ENCODE measurements at places on chromosomes 13 and 19.

DNA sequence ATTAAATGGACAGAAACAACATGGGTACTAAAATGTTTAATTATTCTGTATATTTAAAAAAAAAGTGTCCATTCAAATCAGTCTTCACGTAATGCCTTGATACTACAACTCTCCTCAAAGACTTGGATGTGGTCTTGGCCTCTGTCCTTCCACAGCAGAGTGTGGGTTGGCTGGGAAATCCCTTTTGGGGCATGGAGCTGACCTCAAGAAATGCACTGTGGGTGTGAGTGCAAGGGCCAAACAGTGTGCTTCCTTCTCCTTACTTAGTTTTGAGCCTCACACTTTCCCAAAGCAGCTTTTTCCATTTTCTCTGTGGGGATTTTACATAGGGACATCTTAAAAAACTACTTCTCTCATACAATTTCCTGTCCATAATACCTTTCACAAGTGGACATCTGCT, 607.4 kb downstream of the EFNB2 start:
- DNase-seq, result peak; percentile 21

DNA sequence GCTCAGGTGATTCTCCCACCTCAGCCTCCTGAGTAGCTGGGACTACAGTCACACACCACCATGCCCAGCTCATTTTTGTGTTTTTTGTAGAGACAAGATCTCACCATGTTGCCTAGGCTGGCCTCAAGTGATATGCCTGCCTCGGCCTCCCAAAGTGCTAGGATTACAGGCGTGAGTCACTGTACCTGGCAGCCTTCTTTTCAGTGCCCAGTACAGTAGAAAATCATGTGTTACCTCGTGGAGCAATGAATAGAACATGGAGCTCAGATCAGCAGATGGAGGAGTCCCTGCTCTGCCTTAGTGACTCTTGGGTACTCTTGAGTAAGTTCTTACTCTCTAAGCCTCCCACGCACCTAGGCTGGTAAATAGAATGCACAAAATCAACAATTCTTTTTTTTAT, 44.7 kb downstream of the THSD1 start:
- peak; percentile 20 for DNase-seq

- no peak for DNase-seq
Observed at GRCh38 chr19:48348045-48348444, 15.7 kb downstream of the TMEM143 start.

GRCh38 chr19:34856052-34856451, 70.7 kb upstream of the ZNF30 start:
- no peak for DNase-seq

GRCh38 chr19:9597027-9597426, 12.7 kb upstream of the ZNF121 start:
- peak; percentile 92 for DNase-seq

DNA sequence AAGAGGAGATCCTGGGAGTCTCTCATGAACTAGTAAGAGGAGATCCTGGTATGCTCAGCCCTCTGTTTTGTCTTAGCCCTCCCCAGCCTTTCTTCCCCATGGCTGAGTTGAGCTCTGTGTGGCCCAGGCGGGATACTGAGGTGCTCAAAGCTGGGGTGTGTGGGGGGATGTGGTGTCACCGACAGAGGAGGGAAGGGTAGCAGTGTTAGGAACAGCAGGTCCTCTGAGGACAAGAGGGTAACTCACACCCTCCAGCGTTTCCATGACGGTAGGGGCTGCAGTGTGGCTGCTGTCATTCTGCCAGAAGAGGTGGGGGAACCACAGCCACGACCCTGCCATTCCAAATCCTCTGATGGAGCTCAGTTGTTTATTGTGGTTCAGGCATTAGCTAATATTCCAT, 691 bp downstream of the KIR2DL4 start:
- DNase-seq, result no peak

GRCh38 chr19:8404391-8405151, 8.5 kb upstream of the MARCHF2 start:
- DNase-seq, result no peak

DNA sequence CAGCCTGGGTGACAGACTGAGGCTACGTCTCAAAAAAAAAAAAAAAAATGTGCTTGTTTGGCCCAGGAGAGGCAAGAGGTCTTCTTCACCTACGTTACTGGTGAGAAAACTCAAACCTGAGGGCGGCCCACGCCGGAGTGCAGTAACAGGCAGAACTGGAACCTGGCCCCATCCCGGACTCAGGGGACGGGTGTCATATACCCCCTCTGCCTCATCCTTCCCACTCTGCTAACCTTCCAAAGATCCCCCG, 414 bp upstream of the ADAT3 start:
- DNase-seq, result no peak

DNA sequence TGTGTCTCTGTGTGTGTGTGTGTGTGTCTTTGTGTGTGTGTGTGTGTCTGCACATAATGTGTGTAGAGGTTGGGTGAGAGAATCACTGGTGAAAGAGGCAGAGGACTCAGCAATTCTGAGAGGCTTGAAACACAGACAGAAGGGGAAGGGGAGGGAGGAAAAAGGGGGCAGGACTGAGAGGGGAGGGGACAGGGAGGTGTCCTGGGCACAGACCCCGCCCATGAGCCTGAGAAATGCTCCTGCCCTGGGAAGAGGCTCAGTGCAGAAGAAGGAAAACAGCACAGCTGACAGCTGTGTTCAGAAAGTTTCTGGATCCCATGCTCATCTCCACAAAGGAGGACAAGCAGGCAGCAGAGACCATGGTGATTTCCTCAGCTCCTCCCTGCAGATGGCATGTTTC, 59.1 kb upstream of the CEACAM8 start:
- no peak for DNase-seq

DNA sequence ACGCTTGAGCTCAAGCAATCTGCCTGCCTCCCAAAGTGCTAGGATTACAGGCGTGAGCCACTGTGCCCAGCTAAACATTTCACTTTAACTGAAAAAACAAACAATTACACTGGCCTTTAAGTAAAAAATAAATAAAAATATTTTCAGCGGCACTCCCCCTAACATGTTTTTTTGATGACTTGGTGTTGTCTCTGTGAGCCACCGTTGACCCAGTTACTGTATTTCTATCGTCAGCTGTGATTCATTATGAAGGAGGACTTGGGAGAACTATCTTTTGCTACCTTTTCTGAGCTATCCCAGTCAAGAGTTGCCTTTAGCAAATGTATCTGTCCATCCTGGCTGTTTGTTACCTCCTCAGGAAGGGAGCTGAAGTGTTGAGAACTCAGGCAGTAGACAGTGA, 18.5 kb upstream of the C19orf33 start:
- peak; percentile 21 for DNase-seq

- no peak for DNase-seq
Observed at GRCh38 chr13:53807251-53807834, 778.7 kb downstream of the OLFM4 start.

DNA sequence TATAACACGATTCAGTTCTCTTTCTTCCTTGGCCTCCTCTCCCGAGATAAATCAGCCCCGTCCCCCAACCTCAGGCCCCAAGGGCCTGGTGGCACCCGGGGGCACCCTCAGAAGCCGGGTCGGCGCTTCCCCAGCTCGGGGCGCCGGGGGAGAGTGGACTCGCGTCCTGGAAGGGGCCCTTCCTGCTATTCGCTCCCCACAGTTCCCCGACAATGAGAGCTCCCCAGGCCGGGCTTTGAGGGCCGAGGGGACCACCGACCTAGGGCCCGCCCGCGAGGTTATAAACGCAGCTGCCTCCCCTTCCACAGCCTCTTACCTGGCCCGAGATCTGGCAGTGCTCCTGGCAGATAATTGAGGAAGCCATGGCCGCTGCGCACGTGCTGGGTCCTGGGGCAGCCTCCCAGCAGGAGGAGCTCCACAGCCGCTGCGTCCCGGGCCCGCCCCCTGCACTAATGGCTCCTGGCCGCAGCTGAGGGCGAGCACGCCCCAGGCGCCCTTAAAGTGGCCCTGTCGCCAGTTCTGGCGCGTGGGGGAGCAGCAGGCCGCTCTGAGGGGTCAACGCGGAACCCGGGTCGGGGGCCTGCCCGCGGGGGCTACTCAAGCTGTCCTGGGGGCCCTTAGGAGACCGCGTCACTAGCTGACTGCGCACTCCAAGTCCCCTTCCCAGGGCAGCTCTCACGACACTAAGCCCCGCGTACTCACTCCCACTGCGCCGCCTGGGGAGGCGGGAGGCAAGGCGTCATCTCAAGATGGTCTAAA, at the start of gene SOHLH2:
Gene SOHLH2, minus strand, starts transcription at position 394 of the 759 bp plus-strand sequence. Its CDS starts 30 bp downstream, at position 364.
- DNase-seq, result no peak

GRCh38 chr19:48963371-48964204, 1.5 kb upstream of the FTL start:
- DNase-seq, result peak; percentile 75

- DNase-seq, result no peak
Observed at GRCh38 chr13:25727250-25727649, 324.6 kb downstream of the SHISA2 start.

DNA sequence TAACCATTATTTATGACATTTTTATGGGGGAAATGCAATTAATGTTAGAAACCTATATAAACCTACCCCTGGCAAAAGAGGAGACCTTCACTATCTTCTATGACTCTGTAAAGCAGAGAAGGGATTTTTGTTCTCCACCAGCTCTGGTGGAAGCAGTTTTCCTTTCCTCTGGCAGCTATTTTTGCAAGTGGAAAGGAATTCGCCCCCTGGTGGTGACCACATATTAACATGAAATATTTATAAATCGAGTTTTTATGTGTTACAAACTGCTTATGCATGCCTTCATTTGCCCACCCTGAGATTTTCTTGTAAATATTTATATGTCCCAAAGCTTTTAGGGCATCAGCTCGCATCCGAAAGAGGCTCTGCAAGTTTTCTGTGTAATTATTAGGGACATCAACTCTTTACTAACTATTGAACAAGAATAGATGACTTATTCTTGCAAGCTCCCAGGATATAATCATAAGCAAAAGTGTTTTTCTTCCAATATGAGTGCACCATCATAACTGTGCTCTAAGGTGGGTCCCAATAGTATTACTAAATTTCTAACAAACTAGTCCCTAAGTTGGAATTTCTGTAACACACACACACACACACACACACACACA, 62.4 kb downstream of the SERTM1 start:
- DNase-seq, result peak; percentile 75

- peak; percentile 13 for DNase-seq
Observed at GRCh38 chr19:18896421-18896841, 473 bp upstream of the CERS1 start.

- DNase-seq, result peak; percentile 12
Observed at GRCh38 chr19:925087-925525, 729 bp upstream of the ARID3A start.

DNA sequence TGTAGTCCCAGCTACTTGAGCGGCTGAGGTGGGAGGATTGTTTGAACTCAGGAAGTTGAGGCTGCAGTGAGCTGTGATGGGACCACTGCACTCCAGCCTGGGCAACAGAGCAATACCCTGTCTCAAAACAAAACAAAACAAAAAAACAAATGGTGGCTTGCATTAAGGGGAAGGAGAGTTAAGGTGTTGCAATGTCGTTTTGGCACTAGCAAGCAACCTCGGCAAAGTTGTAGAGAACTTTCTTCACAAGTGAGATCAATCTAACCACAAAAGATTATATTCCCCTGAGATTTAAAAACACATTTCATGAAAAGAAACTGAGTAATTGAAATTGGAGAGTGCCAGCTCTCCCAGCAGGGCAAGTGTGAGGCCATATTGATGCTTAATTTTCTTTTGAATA, 153.7 kb downstream of the KLF5 start:
- DNase-seq, result no peak

- peak; percentile 24 for DNase-seq
Observed at GRCh38 chr13:48586591-48587103, 53.8 kb upstream of the RCBTB2 start.

DNA sequence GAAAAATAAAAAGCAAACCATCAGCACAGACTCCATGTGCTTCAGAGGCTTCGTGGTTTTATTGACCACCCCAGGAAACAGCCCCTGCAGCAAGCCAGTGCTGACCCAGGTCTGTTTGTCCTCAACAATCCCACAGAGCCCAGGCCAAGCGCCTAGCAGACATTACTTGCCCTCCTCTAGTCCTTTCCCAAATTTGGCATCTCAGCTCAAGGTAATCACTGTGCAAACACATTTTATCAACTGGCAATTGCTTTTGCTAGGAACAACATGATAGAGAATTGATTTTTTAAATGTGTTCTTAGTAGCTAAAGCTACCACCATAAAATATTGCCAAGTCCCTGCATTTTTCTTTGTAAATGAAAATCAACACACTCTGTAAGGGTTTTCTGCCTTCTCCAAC, 121.8 kb downstream of the STOML3 start:
- no peak for DNase-seq

DNA sequence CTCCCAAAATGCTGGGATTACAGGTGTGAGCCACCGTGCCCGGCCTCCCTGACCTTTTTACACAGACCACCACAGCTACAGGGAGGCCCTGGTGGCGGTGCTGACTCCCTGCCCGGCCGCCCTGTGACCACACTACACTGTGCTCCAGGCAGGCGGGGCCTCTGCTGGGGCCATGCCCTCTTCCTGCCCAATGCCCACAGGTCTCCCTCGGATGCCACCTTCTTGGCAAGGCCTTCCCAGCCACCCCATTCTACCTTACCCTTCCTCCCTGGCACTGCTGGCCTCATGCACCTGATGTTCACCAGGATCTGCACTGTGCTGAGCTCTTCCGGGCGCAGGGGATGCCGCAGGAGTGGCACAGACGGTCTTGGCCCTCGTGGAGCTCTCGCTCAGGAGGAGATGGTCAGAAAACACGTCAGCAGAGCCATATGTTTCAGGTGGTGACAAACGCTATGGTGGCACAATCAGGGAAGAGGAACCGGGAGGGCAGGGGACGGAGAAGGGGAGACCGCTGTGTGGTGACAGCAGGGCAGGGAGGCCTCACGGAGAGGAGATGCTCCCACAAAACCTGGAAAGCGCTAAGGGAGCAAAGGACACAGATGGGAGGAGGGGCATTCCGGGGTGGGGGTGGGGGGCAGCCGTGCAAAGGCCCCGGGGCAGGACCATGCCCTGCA, 4.1 kb downstream of the PIP5K1C start:
- no peak for DNase-seq

- peak; percentile 55 for DNase-seq
Observed at GRCh38 chr13:99280166-99280565, 22.0 kb upstream of the GPR18 start.

DNA sequence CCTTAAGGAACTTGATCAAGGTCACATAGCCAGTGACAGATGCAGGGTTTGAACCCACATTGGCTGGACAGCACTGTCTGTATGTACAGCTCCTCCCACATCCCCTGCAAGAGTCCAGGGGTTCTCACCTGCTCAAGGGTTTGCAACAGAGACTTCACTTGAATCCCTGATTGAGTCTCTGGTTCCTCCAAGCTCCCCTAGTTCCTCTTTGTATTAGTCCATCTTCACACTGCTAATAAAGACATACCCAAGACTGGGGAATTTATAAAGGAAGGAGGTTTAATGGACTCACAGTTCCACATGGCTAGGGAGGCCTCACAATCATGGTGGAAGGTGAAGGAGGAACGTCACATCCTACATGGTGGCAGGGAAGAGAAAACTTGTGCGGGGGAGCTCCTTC, 72.8 kb upstream of the CLDN10 start:
- no peak for DNase-seq

- DNase-seq, result peak; percentile 74
Observed at GRCh38 chr13:31945202-31945961, 86.2 kb upstream of the FRY start.

DNA sequence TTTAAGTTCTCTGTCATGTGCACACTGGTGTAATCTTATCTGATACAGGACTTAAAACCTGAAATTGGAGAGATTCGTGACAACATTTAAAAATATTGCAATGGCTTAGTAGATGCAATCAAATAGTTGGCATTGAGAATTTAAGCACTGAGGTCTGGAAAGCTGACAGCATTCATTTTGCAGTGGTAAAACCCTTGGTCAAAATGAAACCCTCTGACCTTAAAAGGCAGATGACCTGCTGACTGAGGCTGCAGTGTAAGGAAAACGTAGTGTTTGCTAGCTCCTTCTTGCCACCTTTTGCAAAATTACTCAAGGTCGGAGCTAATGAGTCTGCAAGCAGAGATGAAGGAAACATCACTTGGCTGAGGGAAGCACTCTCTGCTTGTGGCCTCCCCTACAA, 150.6 kb downstream of the KCTD12 start:
- DNase-seq, result no peak

All from fibroblast of lung (primary cell).